ENCODE measurements at places on chromosomes 16 and 17. TPM values are rescaled to one million over a fixed set of nuclear protein-coding genes. Genes with fewer than 3 reads are reported as not detected.

TEKT5 gene
- total RNA-seq: 1.1 TPM

GRCh38 chr16:66443269-66443652 lies 16.2 kb downstream of the BEAN1 start:
- peaks cover 69% of the 10 kb centered on the region for H3K27me3 ChIP-seq
- H3K36me3 ChIP-seq: no peaks in the 10 kb centered on the region
- no peak overlapping the region for H3K27ac ChIP-seq
- DNase-seq: no peak

DNA sequence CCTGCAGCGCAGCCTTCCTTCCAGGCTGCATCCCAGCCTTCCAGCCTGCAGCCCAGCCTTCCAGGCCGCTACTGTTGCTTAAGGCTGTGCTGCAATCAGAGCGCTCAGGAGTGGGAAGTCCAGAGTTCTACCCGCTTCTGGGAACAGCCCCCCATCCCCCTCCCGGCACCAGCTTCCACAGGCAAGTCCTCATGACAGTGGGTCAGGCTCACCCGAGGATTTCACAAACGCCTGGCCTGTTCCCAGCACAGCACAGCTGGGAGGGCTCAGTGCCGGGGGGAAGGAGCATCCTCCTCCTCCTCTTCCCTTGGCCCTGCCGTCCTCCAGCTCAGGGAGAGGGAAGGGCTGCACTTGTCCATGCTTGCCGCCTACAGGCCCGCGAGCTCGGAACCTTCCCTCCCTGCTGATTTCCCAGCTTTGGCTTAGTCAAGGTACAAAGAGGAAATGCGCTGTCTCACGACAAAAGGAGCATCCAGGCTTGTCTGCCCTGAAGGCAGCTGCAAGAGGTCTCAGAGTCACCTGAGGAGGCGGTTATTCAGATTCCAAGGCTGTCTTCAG lies 8.3 kb downstream of the SOCS3 start:
- peak overlapping the region; percentile 92 for H3K27ac ChIP-seq
- peaks cover 46% of the 10 kb centered on the region for H3K4me1 ChIP-seq
- no peaks in the 10 kb centered on the region for H3K27me3 ChIP-seq
- DNase-seq: peak; percentile 61
- peaks cover 3% of the 10 kb centered on the region for H3K36me3 ChIP-seq

DNA sequence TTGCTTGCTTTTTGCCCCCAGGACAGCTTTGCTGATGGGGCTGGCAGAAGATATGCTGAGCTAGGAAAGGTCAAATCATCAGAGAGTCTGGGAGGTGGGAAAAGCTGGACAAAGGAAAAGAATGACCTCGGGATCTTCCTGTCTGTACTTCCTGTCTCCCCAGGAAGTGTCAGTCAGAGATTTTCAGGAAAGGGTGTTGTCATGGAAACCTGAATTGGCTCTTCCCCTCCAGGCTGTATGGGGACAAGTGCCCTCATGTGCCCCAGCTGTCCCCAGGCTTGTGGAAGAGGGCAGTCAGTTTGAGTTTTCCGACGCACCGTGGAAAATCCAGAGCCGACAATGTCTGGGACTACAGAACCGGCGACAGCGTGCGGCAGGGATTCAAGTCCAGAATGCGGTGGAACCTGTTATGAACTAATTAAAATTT lies 122.7 kb upstream of the ZFHX3 start:
- no peak for DNase-seq
- peak overlapping the region; percentile 37 for H3K4me3 ChIP-seq
- peaks cover 60% of the 10 kb centered on the region for H3K4me1 ChIP-seq
- H3K36me3 ChIP-seq: no peaks in the 10 kb centered on the region

DNA sequence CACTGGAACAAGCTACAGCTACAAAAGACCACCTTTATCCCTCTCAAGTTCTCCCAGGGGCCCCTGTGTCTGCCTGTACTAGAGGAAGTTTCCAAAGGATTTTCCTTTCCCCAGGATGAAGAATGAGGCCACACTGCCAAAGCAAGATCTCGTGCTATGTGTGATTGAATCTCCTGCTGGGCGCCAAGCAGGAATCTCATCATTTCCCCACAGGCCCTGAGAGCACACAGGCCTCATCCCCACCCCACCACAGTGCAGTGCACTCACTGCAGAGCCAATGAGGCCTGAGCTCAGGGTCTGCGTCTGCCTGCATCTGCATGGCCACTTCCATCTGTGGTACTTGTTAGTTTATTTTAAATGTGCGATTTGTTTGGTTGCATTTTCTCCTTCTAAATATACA lies 387.4 kb upstream of the ASIC2 start:
- H3K4me1 ChIP-seq: no peaks in the 10 kb centered on the region
- H3K27ac ChIP-seq: no peak overlapping the region
- H3K27me3 ChIP-seq: peaks cover 23% of the 10 kb centered on the region
- no peaks in the 10 kb centered on the region for H3K36me3 ChIP-seq

DNA sequence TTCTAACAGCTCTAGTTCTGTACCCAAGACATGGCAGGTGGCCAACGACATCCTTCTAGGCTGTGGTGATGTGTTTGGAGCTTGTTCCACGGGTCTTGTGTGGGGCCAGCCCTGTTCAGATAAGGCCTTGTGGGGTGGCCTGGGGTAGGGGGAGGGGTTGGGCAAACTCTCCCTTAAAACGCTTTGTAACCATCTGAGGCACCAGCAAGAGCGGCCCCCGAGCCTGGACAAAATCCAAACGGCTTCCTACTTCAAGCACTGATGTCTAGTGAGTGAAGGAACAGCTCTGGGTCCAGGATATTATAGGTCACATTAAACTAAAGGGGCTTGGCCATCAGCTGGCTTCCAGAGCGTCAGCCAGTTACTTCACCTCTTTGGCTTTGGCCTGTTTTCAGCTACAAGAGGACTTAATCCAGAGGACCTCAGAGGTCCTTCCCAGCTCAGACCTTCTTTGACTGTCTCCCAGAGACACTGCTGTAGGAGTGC lies 11.9 kb downstream of the SERPINF1 start:
- H3K36me3 ChIP-seq: peaks cover 19% of the 10 kb centered on the region
- DNase-seq: no peak
- peaks cover 17% of the 10 kb centered on the region for H3K4me1 ChIP-seq

- no peak overlapping the region for H3K27ac ChIP-seq
- H3K27me3 ChIP-seq: no peaks in the 10 kb centered on the region
- no peak overlapping the region for H3K4me3 ChIP-seq
- no peaks in the 10 kb centered on the region for H3K36me3 ChIP-seq
Measured at GRCh38 chr17:6947745-6948144, 48.1 kb upstream of the ALOX12 start.

GRCh38 chr17:6374271-6374691 lies 60.6 kb downstream of the AIPL1 start:
- H3K4me3 ChIP-seq: peak overlapping the region; percentile 41
- DNase-seq: no peak
- peaks cover 27% of the 10 kb centered on the region for H3K4me1 ChIP-seq
- peak overlapping the region; percentile 82 for H3K27ac ChIP-seq
- peaks cover 4% of the 10 kb centered on the region for H3K27me3 ChIP-seq
- H3K36me3 ChIP-seq: no peaks in the 10 kb centered on the region

DNA sequence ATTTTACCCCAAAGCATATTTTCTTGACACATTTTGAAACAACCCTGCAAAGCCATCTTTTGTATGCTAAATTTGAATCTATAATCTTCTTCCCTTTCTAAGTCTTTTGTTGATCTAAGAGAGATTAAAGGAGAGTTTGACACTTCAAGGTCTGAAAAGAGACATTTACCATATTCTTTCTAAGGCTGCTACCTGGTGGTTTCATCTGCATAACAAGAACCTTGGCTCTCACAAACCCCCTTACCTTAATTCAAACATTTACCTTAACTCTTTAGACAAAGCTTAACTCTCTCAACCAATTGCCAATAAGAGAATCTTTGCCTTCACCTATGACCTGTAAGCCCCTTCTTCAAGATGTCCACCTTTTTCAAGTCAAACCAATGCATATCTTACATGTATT lies 1143.6 kb downstream of the CDH11 start:
- no peaks in the 10 kb centered on the region for H3K27me3 ChIP-seq
- H3K27ac ChIP-seq: no peak overlapping the region
- DNase-seq: no peak
- H3K4me1 ChIP-seq: peaks cover 21% of the 10 kb centered on the region

DNA sequence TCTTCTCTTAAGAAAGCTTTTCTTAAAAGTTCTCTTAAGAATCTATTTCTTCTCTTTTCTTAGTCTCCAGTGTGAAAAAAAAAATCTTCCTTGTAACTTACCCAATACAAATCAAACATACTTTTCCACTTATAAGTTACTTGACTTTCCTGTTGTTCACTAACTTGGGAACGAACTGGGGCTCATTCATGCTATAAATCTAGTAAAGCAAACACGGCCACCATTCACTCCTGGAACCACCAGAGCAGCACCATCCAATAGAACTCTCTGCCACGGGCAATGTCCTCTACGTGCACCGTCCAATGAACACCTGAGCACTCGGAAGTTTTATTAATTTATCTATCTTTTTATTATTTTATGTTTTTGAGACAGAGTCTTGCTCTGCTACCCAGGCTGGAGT lies 20.8 kb downstream of the SRP68 start:
- H3K27ac ChIP-seq: peak overlapping the region; percentile 88
- H3K4me3 ChIP-seq: no peak overlapping the region
- no peaks in the 10 kb centered on the region for H3K27me3 ChIP-seq
- DNase-seq: no peak
- H3K36me3 ChIP-seq: peaks cover 40% of the 10 kb centered on the region
- H3K4me1 ChIP-seq: peaks cover 10% of the 10 kb centered on the region

DNA sequence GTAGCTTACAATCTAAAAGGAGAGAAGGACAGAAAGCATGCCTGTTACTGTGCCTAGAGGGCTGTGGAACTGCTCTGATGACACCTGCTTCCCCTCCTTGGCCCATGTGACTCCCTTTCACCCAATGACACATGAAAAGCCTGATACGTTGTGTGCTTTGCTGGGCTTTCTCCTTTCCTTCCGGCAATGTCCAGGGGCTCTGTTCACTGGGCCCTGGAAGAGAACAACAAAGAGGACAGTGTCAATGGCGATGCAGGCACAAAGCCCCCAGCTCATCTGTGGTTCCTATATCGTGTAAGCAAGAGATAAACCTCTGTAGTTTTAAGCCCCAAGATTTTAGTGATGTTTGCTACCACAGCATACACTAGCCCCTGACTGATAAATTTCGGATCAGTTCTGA lies 306.1 kb downstream of the ABCC12 start:
- no peaks in the 10 kb centered on the region for H3K4me1 ChIP-seq
- H3K27ac ChIP-seq: no peak overlapping the region
- no peak overlapping the region for H3K4me3 ChIP-seq

DNA sequence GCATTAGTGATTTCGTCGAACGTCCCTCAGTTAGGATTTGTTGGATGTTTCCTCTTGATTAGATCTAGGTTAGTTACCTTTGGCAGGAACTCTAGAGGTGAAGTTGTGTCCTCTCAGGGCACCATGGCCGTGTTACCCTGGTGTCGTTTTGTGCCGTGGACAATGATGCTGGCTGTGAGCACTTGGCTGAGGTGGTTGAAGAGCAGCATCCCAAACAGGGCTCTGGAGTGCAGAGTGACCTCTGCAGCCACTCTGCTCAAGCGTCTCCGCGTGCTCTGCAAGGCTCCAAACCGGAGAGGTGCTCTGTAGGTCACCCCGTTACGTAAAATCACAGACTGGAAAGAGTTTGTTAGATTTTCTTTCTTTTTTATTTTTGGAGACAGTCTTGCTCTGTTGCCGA lies 33.0 kb downstream of the FOXK2 start:
- no peaks in the 10 kb centered on the region for H3K27me3 ChIP-seq
- DNase-seq: no peak
- no peak overlapping the region for H3K4me3 ChIP-seq
- H3K4me1 ChIP-seq: peaks cover 24% of the 10 kb centered on the region
- H3K36me3 ChIP-seq: peaks cover 7% of the 10 kb centered on the region

DNA sequence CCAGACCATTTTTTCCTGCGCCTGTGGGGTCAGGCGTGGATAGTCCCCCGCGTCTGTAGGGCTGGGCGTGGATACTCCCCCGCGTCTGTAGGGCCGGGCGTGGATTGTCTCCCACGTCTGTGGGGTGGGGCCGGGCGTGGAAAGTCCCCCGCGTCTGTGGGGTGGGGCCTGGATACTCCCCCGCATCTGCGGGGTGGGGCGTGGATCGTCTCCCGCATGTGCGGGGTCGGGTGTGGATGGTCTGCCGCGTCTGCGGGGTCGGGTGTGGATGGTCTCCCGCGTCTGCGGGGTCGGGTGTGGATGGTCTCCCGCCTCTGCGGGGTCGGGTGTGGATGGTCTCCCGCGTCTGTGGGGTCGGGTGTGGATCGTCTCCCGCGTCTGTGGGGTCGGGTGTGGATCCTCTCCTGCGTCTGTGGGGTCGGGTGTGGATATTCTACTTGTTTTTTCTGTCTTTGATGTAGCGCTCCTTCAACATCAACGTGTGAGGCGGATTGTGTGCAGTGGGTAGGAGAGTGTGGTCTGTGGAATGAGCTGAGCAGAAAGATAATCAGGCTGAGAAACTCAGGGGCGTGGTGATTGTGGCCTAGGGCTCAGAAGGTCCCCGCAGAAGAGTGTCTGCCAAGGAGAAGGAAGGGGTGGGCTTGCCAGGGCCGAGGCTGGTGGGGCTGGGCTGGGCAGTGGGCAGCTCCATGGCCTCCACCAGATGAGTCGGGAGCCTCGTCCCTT lies 3.2 kb downstream of the GNPTG start:
- peaks cover 13% of the 10 kb centered on the region for H3K4me1 ChIP-seq
- H3K27ac ChIP-seq: no peak overlapping the region
- no peaks in the 10 kb centered on the region for H3K27me3 ChIP-seq
- no peaks in the 10 kb centered on the region for H3K36me3 ChIP-seq
- DNase-seq: no peak
- H3K4me3 ChIP-seq: no peak overlapping the region

GRCh38 chr16:77949445-77949844 lies 72.9 kb upstream of the CLEC3A start:
- no peaks in the 10 kb centered on the region for H3K36me3 ChIP-seq
- no peak overlapping the region for H3K4me3 ChIP-seq
- peaks cover 33% of the 10 kb centered on the region for H3K4me1 ChIP-seq
- no peak for DNase-seq
- H3K27ac ChIP-seq: no peak overlapping the region
- H3K27me3 ChIP-seq: no peaks in the 10 kb centered on the region

DNA sequence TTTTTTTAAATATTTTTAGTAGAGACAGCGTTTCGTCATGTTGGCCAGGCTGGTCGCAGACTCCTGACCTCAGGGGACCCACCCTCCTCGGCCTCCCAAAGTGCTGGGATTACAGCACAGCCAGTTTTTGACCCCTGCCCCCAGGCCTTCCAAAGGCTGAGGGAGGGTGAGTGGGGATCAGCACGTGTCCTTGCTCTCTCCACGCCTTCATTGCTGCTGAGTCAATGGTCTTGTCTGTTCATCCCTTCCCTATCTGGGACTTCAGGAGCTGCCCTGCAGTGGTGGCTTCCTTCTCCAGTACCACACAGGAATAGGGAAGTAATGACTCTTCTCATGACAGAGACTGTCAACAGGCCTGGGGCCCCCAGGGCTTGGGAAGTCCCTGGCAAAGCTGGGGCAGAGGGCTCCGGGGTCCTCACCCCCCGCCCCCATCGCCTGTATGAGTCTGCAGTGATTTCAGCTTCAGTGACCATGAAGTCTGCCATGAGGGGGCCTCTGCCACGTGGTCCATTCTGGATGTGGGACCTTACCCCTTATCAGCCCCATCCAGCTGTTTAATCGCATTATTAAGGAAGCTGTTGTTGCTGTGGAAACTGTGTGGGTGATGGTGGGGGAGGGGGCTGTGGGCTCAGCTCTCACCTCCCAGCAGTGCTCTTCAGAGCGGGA lies 6.1 kb downstream of the ABCC3 start:
- no peak overlapping the region for H3K27ac ChIP-seq
- DNase-seq: no peak
- H3K27me3 ChIP-seq: peaks cover 21% of the 10 kb centered on the region
- peaks cover 28% of the 10 kb centered on the region for H3K4me1 ChIP-seq
- H3K4me3 ChIP-seq: no peak overlapping the region
- no peaks in the 10 kb centered on the region for H3K36me3 ChIP-seq
